ENCODE measurements at places on chromosomes 2 and 18. TPM values are rescaled to one million over a fixed set of nuclear protein-coding genes. Genes with fewer than 3 reads are reported as not detected.

GRCh38 chr2:209451209-209451834, 27.5 kb downstream of the MAP2 start:
- DNase-seq, result no peak

DNA sequence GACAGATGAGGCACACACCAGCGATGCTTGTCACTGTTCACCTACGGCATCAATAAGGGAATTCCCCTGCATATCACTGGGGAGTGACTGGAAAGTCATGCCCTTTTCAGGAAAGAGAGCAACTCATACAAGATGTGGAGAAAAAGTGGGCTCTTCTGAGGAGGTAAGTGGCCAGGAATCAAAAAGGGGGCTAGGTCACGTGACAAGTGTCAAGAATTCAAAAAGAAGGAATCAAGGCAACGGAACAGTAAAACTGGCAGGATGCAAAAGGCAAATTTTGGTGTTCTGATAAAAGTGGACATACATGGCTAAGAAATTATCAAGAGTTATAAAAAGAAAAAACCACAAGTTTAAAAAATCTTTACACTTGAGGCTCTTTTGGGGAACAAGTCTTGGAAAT, 190.7 kb upstream of the ACAA2 start:
- no peak for DNase-seq

DNA sequence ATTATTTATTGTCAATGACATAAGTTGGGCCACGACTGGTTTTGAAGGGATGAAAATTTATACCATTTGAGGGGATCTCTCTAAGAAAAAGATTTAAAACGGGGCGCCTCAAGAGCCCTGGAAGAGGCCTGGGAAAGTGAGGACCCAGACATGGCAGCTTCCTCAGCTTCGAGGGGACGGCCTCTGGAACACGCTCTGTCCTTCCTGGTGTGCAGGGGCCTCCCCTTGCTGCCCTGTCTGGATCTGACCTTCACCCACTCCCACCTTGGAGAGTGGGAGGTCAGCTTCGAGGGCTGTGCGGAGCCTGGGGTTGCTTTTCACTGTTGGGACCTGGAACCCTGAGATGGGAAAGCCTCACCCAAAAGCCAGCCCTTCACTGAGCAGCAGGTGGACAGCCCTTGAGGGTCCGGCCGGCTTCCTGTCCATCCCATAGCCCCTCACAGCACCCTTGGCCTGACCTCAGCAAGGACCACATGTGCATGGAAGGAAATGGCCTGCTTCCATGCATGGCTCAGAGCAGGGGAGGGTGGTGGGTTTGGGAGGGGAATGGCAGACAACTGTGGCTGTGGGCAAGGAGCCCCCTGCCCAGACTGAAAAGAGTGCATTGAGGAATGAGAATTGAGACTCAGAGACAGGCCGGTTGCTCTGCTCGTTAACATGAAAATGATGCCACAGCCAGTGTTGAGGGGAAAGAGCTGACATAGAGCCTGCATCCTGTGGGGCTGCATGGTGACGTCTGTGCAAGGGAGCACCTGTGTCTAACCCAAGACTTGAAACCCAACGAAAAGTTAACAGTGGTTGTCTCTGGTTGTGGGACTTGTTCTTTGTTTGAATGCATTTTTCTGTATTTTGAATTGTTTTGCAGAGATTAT, 16.3 kb downstream of the FBLN7 start:
- no peak for DNase-seq

MTCL1 gene
- total RNA-seq, result 81.5 TPM

TDRD15 gene
- total RNA-seq, result 0.04 TPM

DNA sequence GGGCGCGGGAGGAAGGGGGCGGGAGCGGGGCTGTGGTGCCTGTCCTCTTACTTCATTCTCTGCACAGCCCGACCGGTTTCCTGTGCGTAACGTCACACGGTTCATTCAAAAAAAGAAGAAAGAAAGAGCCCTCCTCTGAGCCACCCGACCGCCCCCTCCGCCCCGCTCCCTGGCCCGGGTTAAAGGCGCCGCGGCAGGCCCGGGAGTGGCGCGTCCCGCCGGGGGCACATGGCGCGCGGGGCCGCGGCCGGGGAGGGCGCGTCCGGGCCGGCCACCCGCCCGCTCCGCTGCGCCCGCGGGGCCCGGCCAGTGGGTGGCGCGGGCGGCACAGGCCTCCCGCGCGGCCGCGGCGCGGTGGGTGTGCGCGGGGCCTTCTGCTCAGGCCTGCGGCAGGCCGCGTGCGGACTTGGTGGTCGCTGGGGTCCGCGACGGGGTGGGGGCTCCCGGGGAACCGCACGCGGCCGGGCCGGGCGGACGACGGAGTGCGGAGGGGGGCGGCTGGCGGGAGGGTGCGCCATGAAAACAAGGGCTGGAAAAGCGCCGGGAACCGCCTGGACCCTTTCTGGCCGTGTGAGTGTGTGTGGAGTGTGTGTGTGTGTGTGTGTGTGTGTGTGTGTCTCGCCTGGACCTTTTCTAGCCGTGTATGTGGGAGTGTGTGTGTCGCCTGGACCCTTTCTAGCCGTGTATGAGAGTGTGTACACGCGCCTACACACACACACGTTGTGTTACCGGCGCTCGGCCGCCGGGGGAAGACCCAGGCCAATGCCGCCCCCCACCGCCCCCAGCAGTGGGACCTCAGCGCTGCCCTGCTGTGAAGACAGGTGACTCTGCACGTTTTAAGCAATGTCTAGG, 780 bp upstream of the BCL2 start:
- peak; percentile 51 for DNase-seq

DNA sequence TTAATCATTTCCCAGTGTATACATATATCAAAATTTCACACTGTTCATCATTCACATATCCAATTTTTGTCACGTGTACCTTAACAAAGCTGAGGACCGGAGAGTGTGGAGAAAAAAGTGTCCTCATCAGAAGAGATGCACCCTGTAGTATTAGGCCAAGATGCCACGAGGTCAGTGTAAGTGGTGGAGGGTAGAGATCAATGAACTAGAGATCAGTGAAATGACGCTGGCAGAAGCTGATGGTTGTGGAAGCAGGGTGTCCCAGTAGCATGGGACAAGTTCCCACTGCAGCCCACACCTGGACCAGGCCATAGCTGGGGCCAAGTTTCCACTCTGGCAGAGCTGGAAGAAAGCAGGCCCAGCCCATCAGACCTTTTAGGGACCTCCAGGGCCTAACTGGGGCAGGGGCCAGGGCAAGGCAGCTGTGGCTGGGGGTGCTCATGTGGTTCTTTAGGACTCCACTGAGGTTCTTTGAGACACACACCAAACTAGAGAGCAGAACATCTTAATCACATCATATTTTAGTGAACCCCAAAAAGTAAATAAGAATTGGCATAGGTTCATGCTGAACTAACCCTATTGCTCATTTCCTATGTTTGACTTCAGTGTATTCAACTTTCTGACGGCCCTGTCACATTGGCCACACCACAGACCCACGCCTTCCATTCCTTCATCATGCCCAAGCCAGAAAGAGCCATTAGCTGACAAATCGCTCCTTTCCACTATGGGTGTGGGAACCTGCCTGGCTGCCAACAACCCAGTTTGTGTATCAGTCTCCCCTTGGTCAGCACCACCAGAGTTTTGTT, 21.6 kb upstream of the GPR55 start:
- no peak for DNase-seq

GRCh38 chr2:47531378-47532042, 128.6 kb downstream of the MSH2 start:
- DNase-seq, result no peak

DNA sequence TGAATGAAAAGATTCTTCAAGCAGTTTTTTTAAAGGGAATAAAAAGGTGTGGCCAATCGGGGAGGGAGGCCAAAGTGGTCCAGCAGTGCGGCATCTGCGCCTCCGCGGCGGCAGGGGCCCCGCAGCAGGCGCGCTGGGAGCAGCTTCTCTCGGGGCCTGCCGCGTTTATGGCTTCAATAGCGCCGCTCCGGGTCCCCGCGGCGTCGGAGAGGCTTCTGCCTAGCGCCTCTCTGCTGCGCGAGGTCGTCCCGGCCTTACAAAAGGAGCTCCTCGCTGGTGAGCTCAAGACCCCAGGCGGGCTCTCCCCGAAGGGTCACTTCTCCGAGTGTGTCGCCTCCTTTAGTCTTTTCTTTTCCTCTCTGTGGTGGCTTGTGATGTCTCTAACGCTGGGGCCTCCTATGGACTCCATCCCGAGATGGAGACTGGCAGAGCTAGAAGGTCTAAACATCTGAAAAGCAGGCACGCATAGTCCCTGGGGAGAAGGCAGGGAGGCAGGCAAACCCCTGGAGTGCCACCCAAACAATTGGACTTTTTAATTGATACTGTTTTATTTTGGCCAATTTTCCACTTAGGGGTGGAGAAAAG, 67.1 kb downstream of the SUMO1 start:
- no peak for DNase-seq

ZNF514 gene
- total RNA-seq, result 32.9 TPM

GREB1L gene
- 11.0 TPM for total RNA-seq

GRCh38 chr18:76252139-76252538, 242.9 kb downstream of the ZNF516 start:
- no peak for DNase-seq

GKN2 gene
- not detected for total RNA-seq

DNA sequence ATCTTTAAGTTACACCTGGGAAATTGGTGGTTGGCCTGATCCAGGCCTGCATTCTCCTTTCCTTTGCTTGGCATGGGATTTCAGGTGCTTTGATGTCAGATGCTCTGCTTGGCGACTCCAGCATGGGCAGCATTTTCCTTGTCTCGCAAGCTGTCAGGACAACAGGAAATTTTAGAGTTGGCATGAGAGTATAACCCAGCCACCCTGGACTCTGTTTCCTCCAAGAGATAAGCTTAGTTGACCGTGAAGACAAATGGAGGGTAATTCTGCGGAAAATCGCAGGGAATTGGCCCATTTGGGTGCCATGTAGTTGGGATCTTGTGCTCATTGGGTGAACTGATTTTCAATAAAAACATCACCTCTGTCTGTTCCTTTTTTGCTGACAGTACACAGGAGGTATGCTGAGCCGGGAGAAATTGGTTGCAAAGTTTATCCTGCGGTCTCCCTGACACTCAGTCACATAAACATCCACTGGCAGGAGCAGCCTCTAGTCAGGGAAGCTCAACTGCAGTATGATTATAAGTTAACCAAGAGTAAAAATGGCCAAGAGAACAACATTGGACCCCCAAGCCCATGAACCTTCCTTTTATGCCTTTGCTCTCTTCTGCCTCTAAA, 409.9 kb downstream of the SETBP1 start:
- no peak for DNase-seq

DNA sequence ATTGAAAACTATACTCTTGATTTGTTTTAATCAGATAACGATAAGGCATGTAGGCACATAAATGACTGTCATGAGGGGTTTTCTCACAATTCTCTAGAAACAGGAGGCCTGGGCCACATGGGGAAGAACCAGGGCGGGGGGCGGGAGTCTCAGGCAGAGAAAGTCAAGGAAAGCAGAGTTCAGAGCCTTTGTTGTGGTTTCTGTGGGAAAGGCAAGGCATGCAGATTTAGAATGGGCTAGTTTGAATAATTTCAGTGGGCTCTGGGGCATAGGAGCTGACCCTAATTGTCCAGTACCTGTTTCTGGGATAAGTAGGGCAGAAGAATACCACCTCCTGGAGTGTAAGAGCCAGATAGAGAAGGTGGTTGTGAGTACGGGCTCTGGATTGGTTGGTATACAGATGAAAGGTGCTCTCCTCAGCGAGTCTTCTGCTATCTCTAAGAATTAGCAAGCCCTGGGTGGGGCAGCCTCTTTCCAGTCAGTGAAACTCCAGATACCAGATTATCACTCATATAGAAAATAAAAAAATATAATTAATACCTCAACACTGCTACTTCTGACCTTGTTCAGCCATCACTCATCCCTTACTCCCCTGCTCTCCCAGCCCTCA, 41.5 kb upstream of the CYRIA start:
- DNase-seq, result no peak

DNA sequence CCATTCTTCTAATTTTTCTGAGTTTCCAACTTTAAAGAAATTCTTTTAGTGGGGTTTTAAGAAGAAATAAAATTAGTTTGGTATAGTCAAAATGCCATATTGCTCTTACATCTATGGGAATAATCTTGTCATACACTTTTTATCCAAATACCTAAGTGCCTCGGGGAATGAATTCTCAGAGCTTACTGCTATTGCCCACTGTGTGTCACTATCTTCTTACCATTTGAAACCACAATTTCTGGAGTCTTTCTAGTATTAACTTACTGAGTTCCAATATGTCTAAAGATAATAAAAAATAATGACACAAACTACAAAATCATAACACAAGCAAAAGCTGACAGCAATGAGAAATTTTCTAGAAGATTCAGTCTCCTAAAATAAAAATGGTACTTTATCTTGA, 23.7 kb upstream of the DNAH6 start:
- no peak for DNase-seq

GRCh38 chr2:148696985-148697384, 52.4 kb downstream of the EPC2 start:
- no peak for DNase-seq

GRCh38 chr2:165277295-165277694, 38.1 kb downstream of the SCN2A start:
- no peak for DNase-seq

ROCK1 gene
- 62.0 TPM for total RNA-seq

- DNase-seq, result no peak
Observed at GRCh38 chr18:4839639-4840038, 357.4 kb downstream of the AKAIN1 start.

POTEI gene
- total RNA-seq, result 5.6 TPM

- DNase-seq, result no peak
Observed at GRCh38 chr18:34913837-34914661, 127.2 kb upstream of the MAPRE2 start.

TRIM54 gene
- total RNA-seq, result not detected

- no peak for DNase-seq
Observed at GRCh38 chr2:106719222-106719621, 166.7 kb downstream of the ST6GAL2 start.

CD207 gene
- not detected for total RNA-seq

DNA sequence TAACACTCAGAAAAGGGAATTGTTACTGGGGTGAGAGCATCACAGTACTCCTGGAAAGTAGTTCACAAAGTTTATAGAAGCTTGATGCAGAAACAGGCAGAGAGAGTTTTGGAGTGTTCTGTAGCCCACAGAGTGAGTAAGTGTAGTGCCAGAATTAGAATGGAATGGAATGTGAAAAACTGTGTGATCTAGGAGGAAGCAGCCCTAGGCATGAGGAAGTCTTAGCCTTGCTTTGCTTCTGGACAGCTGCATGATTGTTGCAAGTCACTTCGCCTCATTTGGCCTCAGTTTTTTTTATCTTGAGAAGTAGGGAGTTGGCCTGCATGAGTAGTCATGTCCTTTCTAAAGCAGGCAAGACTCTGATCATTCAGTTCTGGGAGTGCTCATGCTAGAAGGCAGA, 10.9 kb downstream of the SERPINB12 start:
- DNase-seq, result no peak

- DNase-seq, result no peak
Observed at GRCh38 chr2:96934831-96935540, 51.4 kb downstream of the FAM178B start.

DNA sequence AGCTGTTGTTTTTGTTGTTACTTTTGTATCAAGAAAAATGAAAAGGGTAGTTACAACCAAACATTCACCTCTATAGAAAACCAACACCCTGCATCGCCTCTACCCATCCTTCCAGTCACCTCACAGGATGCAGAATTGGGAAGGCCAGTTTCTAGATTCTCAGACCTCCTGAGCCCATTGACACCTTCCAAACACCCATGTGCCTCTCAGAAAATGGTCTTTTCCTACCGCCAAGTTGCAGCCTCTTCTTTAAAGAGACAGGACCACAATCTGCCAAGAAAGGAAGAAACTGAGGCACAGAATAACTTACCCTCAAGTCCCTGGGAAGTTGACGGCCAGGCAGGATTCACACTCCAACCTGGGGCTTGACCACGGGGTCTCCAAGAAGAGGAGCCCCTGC, 101.4 kb downstream of the TNS1 start:
- no peak for DNase-seq

MYOM1 gene
- 1.1 TPM for total RNA-seq

All from progenitor cell of endocrine pancreas (in vitro differentiated cells).